ENCODE measurements at places on chromosomes 5 and 9. TPM values are rescaled to one million over a fixed set of nuclear protein-coding genes. Genes with fewer than 3 reads are reported as not detected.

The ANKRD34B gene
- total RNA-seq: not detected

The GRIA1 gene
- total RNA-seq: 33.9 TPM

The C5orf46 gene
- total RNA-seq: not detected

The PCDHGC4 gene
- total RNA-seq: 6.3 TPM

The TLE1 gene
- total RNA-seq: 28.7 TPM

Data from hair follicle dermal papilla cell (primary cell).